Kidney (tissue), 22 donors: ENCODE measurements at places on chromosomes 3 and 15. TPM values are rescaled to one million over a fixed set of nuclear protein-coding genes. Genes with fewer than 3 reads are reported as not detected.

RHOV gene
- polyA plus RNA-seq, result 4.6 TPM

GOLGA6L7 gene
- polyA plus RNA-seq, result not detected

CHL1 gene
- polyA plus RNA-seq, result 10.6 TPM

DNA sequence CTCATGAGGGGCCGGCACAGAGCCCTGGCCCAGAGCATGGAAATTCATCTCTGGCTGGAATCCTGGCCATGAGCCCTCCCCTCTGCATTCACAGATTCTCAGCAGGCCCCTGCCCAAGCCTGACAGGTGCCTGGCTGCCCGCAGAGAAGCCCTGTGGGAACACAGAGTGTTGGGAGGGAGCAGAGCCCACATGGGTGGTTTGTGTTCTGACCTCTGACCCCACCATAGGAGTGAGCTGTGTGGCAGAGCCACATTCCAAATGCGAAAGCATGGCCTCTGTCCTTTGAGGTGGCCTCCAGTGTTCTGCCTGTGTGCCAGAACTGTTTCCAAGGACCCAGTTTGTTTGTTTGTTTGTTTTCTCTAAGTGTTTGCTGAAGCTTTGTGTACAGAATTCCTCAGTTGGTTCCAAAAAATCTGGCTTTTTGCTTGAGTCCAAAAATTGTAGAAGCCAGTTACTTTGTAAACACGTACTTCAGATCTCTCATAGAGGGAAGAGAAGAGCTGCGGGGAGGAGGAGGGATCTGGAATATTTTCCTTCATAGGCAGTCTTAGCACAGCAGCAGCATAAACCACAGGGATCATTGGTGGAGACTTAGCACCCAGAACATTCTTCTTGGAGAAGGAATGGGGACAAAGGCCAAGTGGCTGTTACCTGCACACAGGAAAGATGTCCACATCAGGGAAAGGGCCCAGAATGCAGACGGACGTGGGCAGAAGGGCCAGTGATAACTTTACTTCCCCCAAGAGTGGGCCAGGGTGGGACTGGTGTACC lies 36.0 kb downstream of the GRAMD2A start:
- DNase-seq, result no peak

ARF4 gene
- 131 TPM for polyA plus RNA-seq

- no peak for DNase-seq
Measured at GRCh38 chr15:74417225-74417624, 16.5 kb downstream of the SEMA7A start.

DNA sequence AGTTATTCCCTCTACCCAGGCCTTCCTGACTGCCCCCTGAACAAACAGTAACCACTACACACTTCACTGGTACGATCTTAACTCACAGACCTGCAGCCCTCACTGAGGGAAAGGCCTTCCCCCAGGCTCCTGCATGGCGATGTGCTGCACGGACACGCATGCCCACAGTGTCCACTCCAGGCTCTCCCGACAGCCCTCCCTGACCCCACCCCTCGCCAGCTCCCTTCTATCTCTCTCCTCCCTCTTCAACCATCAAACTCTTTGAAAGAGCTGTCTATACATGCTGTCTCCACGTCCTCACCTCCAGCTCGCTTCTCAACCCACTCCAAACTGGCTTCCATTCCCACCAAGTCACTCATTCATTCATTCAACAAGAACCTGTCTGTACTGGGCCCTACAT lies 3.9 kb downstream of the SCN5A start:
- DNase-seq, result peak; percentile 39

RPL39L gene
- 10.9 TPM for polyA plus RNA-seq

C3orf18 gene
- polyA plus RNA-seq, result 14.9 TPM

CHD2 gene
- polyA plus RNA-seq, result 22.5 TPM
